Nucleus accumbens (tissue), 56 donors: ENCODE measurements at places on chromosomes 2 and 18.

GRCh38 chr2:10302479-10303180 is at the start of gene HPCAL1:
TSS of gene HPCAL1 (plus strand) at chr2:10302904. CDS start at chr2:10419758, 116,854 bp downstream.
- DNase-seq: peak; percentile 82

GRCh38 chr18:26406854-26407517 is 141.4 kb downstream of the KCTD1 start:
- DNase-seq: no peak

- no peak for DNase-seq
Measured at GRCh38 chr2:129912871-129913694, 66.4 kb upstream of the RAB6C start.

GRCh38 chr2:192645811-192646598 is 451.3 kb upstream of the TMEFF2 start:
- DNase-seq: no peak

GRCh38 chr18:34283506-34283905 is 58.8 kb upstream of the NOL4 start:
- DNase-seq: no peak

GRCh38 chr2:129024796-129025195 is 706.1 kb upstream of the HS6ST1 start:
- DNase-seq: no peak

DNA sequence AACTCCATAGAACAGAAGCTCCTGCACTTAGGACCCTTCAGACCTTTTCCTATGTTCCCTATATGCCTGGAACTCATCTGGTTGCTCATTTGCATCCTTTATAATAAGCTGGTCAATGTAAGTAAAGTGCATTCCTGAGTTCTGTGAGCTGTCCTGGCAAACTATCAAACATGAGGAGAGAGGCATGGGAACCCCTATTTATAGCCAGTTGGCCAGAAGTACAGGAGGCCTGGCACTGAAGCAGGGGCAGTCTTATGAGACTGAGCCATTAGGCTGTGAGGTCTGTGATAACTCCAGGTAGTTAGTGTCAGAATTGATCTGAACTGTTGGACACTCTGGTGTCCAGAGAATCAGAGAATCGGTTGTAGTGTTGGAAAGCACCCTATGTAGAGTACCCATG is 88.4 kb downstream of the EHD3 start:
- no peak for DNase-seq

DNA sequence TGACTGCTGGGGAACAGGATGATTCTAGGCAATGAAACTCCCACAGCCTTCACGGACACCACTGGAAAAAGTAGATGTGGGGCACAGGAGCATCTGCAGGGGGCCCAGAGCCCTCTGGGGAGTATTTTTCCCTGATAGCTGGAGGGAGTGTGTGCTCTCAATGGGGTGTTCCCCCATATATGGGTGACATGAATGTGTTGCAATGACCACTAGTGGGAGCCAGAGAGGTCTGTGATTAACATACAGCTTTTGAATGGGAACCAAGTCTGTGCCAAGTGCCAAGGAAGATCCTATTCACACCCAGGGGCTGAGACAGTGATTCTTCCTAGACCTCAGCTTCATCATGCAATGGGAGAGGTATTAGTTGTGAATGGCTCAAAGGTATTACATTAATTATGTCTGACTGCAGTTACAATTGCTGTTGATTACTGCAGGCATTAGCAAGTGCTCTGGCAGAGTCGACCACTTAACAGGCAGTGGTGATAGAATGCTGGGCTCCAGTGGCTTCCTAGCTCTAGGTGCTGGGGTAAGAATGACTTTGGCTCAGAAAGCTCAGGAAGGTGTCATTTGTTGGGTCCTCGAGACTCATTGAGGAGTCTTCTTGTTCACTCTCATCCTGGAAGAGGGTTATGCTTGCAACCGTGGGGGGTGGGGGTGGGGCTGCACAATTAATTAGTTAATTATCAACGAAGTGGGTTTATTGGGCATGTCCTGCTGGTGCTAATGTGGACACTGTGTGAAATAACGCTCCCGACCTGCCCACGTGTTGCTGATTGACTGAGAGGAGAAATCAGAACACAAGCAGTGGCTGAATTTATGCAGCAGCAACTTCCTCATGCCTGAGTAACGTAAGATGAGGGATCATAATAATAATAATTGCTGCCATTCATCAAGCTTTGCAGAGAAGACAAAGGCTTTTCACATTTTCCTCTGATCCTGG is 194.1 kb downstream of the CLIP4 start:
- no peak for DNase-seq

DNA sequence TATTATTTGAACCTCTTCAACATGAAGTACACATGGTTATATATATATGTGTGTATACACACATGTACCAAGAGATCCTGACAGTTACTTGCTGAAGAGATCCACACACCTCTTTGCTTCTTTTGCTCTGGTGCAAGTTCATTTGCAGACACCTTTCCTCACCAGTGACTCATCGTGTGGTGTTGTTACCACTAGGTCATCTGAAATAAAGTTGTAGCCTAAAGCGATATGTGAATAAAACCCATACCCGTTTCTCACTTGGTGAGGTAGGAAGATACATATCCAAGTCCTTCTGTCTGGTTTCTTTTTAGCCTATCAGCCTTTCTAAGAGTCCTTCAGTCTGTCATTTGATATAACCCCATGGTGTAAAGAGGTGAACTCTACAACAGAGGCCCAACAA is 379.4 kb upstream of the RAB12 start:
- no peak for DNase-seq

GRCh38 chr18:13223311-13224143 is 5.0 kb downstream of the LDLRAD4 start:
- no peak for DNase-seq

- no peak for DNase-seq
Measured at GRCh38 chr2:1793868-1794445, 49.6 kb upstream of the PXDN start.

DNA sequence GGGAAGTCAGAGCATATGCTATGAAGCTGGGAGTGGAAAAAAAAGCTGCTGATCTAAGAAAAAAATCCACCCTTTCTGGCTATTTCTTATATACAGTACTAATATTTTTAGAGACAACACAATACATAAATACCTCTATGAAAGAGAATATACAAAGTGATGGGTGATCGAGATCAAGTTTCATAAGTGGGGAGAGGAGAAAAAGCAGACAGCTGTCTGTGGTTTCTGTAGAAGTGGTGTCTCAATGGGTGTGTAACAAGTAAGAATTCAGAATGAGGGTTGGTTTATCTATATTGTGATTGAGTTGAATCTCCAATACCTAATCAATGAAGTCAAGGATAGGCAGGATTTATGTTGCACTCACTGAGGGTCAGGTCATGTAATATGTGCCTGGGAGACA is 191.0 kb downstream of the HNMT start:
- no peak for DNase-seq

GRCh38 chr2:177088529-177088928 is 124.1 kb upstream of the HNRNPA3 start:
- no peak for DNase-seq

- no peak for DNase-seq
Measured at GRCh38 chr18:3248062-3248657, 559 bp downstream of the MYL12A start.

- DNase-seq: no peak
Measured at GRCh38 chr2:69104261-69104660, 91.3 kb downstream of the ANTXR1 start.

DNA sequence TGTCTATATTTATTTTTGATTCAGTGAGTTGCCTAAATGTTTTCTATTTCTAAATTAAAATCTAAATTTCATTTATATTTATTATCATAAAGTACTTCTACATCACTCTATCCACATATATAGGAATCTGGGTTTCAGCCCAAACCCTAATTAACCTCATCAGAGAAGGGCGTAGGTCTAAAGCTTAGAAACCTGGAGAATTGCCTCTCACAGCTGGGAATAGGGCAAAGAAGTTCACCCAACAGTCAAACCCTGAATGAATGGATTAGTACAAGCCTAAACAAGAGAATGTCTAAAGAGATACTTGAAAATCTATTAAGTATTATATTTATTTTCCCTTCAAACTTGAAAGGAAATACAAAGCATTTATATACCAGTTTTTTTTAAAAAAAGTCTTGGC is 26.2 kb downstream of the TFPI start:
- no peak for DNase-seq

GRCh38 chr2:178324077-178324476 is 126.9 kb downstream of the PRKRA start:
- no peak for DNase-seq

DNA sequence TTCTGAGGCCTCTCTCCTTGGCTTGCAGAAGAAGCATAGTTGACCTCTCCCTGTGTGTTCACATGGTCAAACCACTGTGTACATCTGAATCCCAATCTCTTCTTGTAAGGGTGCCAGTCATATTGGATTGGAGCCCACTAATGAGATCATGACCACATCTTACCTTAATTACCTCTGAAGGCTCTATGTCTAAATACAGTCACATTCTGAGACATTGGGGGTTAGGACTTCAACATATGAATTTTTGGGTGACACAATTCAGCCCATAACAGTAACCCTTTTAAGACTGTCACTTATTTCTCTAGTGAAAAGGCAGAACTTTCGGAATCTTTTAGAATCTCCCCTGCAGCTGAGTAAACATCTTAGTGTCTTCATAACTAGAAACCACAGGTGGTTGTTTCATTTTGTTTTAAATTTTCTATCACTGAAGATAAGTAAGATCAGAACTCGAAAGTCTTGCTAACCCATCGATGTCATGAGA is 33.3 kb downstream of the BMP10 start:
- no peak for DNase-seq

- DNase-seq: no peak
Measured at GRCh38 chr2:215548714-215549113, 112.8 kb upstream of the FN1 start.

- DNase-seq: no peak
Measured at GRCh38 chr18:25662272-25662671, 310.3 kb upstream of the ZNF521 start.

DNA sequence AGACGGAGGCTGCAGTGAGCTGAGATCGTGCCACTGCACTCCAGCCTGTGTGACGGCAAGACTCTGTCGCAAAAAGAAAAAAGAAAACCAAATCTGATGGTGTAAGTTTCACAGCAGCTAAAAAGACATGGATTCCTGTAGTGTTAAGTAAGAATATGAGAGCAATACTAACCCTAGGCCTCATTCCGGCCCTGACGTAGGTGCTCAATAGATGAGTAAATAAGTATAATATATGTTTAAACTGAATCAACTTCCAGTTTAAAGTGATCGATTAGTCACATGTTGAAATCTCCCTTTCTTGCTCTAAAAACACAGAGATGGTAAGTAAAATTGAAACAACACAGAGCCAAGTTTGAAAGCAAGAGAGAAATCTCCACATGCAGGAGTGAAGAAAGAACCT is 8.0 kb downstream of the ME2 start:
- DNase-seq: no peak

- no peak for DNase-seq
Measured at GRCh38 chr2:215388002-215388728, 47.7 kb downstream of the FN1 start.

DNA sequence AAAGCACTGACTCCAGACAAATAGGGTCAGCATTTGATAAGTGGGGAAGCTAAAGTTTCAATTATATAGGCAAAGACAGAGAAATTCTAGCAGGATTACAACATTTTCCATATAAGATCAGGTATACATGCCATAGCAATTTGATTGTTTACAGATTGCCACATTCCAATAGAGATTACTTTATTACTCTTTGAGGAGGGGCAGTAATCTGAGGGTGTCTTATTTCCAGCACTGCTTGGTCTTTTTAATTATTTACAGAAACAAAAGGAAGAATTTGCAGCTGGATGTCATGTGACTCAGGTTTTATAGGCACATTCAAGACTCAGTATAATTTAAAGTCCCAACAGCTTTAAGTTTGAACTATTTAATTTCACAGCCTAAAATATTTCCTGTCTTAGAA is 42.5 kb upstream of the GPR39 start:
- DNase-seq: no peak

DNA sequence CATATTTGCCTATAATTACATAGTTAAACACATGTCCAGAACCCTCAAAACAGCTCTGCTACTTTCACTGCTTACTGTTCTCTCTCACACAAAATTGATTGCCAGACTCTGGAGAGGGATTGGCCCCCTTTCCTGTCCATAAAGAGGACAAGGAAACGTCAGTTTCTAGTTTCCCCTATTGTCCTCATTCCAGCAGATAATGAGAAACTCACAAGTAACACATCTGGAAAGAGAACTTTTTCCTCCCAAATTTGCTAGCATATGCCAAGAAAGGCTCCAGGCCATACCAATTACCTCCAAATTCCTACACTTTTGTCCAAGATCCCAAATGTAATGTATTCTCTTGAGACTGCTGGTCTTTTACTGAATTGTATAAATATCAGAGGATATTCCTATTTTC is 200.5 kb downstream of the EXOC6B start:
- DNase-seq: no peak

- no peak for DNase-seq
Measured at GRCh38 chr2:236576087-236576486, 6.5 kb downstream of the ACKR3 start.

GRCh38 chr18:28357766-28358401 is 181.0 kb upstream of the CDH2 start:
- DNase-seq: no peak

GRCh38 chr18:49588171-49588570 is 26.3 kb downstream of the LIPG start:
- DNase-seq: no peak

- no peak for DNase-seq
Measured at GRCh38 chr2:209998596-209998995, 3.8 kb upstream of the RPE start.

DNA sequence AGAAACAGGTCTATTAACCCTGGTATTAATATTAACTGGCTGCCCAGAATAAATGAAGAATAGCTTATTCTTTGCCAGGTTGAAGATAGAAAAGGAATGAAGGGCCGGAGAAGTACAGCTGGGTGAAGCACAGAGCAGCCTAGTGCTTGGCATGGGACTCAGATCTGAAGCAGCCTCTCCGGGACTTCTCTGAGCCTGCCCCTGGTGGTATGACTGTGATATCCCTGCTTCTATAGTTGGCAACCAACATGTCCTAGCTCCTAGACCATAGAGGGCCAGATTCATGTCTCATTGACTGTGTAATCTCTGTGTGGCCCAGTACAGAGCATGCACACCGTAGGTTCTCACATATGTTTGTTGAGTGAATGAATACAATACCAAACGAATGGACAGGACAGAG is 107.8 kb downstream of the MSH2 start:
- no peak for DNase-seq

- DNase-seq: no peak
Measured at GRCh38 chr2:120567128-120567527, 168.5 kb upstream of the GLI2 start.

GRCh38 chr18:46310258-46310657 is 206.1 kb downstream of the HAUS1 start:
- no peak for DNase-seq

DNA sequence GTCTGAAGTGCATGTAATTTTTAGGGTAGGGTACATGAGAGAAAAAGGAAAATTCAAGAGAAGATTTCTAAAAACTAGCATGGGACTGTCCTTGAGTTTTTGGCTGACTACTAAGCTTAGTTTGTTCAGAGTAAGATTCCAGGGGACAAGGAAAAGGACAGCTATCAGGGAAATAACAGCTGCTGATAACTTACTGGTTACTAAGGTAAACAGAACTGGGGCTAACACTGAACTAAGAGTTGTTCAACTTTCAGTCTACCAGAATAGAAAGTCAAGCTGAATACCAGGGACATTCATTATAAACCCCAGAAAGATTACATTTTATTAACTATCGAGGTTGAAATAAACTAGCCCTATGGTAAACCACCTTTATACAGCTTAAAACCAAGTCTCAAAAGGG is 261.8 kb upstream of the CYRIA start:
- DNase-seq: no peak

- DNase-seq: no peak
Measured at GRCh38 chr2:44275927-44276303, 635 bp downstream of the SLC3A1 start.

GRCh38 chr18:10055125-10055750 is 141.4 kb downstream of the VAPA start:
- no peak for DNase-seq
